Activated T-cell treated with anti-CD3 and anti-CD28 coated beads, Interleukin-2, amount 50 U/mL, for 72 hours (primary cell): ENCODE measurements at places on chromosomes 5 and 9.

DNA sequence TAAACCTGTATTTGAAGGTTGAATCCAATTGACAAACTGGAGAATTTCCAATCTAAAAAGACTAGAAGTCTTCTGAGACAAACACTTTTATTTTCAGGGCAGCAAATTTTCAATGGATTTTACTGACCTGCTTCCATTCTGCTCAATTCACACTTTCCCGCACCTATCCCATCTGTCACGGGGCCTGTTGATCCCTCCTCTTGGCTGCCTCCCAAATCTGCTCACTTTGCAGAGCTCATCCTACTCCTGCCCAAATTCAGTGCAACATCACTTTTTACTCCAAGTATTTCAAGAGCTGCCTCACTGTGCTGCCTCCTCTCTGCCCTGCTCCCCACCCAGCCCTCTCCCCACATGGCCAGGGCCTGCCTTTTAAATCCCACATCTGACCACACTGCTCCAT is 35.1 kb downstream of the GOLM1 start:
- peaks cover 12% of the 10 kb centered on the region for H3K27me3 ChIP-seq
- no peaks in the 10 kb centered on the region for H3K4me1 ChIP-seq
- no peak overlapping the region for H3K27ac ChIP-seq
- DNase-seq = no peak
- no peak overlapping the region for H3K4me3 ChIP-seq
- no peaks in the 10 kb centered on the region for H3K36me3 ChIP-seq

- H3K27me3 ChIP-seq = peaks cover 28% of the 10 kb centered on the region
- no peak overlapping the region for H3K4me3 ChIP-seq
- H3K36me3 ChIP-seq = peaks cover 9% of the 10 kb centered on the region
- no peak overlapping the region for H3K27ac ChIP-seq
- DNase-seq = no peak
- peaks cover 7% of the 10 kb centered on the region for H3K4me1 ChIP-seq
Measured at GRCh38 chr5:1722877-1723276, 76.8 kb downstream of the MRPL36 start.

- H3K4me1 ChIP-seq = peaks cover 11% of the 10 kb centered on the region
- no peak overlapping the region for H3K27ac ChIP-seq
- no peaks in the 10 kb centered on the region for H3K36me3 ChIP-seq
Measured at GRCh38 chr9:122392714-122393113, 21.9 kb downstream of the PTGS1 start.

GRCh38 chr9:18756712-18757125 is 276.3 kb downstream of the SAXO1 start:
- peaks cover 5% of the 10 kb centered on the region for H3K27me3 ChIP-seq
- DNase-seq = no peak
- H3K36me3 ChIP-seq = no peaks in the 10 kb centered on the region
- H3K27ac ChIP-seq = no peak overlapping the region
- no peaks in the 10 kb centered on the region for H3K4me1 ChIP-seq

DNA sequence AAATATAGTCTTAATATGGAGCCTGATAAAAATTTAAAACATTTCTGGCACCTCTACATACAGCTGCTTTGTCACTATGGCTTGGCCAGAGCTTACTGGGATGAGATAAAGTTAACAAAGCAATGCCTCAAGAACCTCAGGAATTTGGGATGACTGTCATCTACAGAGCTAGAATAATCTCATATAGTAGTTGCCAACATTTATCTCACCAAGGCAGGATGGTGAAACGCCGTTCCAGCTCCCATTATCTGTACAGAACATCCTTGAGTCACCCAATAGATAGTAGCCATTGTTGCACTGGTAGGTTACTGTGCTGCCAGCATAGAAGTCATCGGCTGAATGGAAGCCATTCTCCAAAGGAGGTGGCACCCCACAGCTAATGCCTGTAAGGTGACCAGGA is 94.6 kb upstream of the TXNDC8 start:
- no peaks in the 10 kb centered on the region for H3K27me3 ChIP-seq
- no peaks in the 10 kb centered on the region for H3K36me3 ChIP-seq
- no peak overlapping the region for H3K27ac ChIP-seq
- H3K4me1 ChIP-seq = no peaks in the 10 kb centered on the region
- H3K4me3 ChIP-seq = no peak overlapping the region
- DNase-seq = no peak

DNA sequence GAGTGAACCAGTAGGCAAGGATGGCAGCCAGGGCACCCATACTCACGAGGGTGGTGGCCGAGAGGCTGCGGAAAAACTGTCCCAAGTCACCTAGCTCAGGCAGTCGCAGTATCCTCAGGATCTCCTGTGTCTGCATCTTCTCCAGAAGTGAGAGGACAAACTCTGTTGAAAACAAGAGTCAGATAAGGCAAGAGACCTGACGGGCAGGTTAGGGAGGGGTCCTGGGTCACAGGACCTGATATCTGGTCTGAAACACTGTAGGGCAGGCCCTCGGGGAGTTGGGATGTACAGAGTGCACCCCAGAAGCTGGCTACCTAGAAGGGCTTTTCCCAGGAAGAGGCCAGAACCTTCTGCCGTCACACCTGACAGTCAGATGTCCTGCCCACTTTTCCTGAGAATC is 17.4 kb downstream of the ACSL6 start:
- H3K36me3 ChIP-seq = no peaks in the 10 kb centered on the region
- H3K27me3 ChIP-seq = no peaks in the 10 kb centered on the region
- H3K4me3 ChIP-seq = no peak overlapping the region

DNA sequence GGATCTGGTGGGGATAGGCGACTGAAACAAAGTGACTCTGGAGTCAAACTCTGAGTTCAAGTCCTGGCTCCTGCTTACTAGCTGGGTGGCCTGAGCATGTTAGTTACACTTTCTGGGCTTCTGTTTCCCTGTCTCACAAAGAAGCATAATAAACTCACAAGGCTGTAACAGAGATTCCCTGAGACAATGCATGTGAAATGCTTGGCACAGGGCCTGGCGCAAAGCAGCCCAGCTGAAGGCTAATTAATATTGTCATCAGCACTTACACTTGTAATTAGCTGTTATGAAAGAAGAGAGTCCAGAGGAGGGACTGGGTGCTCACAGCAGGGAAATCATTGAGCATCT is 64.1 kb upstream of the SPOCK1 start:
- H3K27me3 ChIP-seq = peaks cover 29% of the 10 kb centered on the region
- H3K36me3 ChIP-seq = no peaks in the 10 kb centered on the region
- no peak overlapping the region for H3K4me3 ChIP-seq
- H3K4me1 ChIP-seq = peaks cover 6% of the 10 kb centered on the region
- DNase-seq = no peak
- H3K27ac ChIP-seq = no peak overlapping the region
